GM13976 (cell line): ENCODE measurements at places on chromosomes 6 and 20.

GRCh38 chr6:156068881-156069280 lies 613.2 kb upstream of the NOX3 start:
- DNase-seq: no peak

GRCh38 chr6:22830463-22830862 lies 261.1 kb downstream of the HDGFL1 start:
- DNase-seq: no peak

- DNase-seq: no peak
Measured at GRCh38 chr6:34350137-34350933, 42.1 kb downstream of the NUDT3 start.

DNA sequence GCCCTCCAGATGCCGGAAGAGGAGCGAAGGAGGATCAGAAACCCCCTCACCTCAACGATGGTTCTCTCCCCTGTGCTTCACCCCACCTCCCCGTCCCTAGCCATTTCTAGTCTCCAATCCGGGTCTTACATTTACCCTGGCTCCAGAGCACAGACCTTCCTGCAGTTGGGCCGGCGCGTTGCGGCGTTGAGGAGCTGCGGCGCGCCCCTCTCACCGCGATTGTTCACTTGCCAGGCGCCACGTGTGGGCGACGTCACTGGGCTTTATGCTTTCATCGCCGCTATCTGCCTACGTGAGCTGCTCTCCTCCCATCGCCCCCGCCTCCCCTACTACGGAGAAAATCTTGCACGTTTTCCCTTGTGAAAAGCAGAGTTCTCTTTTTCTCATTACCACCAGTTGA lies at the start of gene CRISP2:
TSS of gene CRISP2 (minus strand) at position 198 of the 400 bp plus-strand sequence. CDS start 4,347 bp downstream, outside the sequence.
- no peak for DNase-seq

- DNase-seq: no peak
Measured at GRCh38 chr6:39849764-39850163, 57.6 kb downstream of the DAAM2 start.

DNA sequence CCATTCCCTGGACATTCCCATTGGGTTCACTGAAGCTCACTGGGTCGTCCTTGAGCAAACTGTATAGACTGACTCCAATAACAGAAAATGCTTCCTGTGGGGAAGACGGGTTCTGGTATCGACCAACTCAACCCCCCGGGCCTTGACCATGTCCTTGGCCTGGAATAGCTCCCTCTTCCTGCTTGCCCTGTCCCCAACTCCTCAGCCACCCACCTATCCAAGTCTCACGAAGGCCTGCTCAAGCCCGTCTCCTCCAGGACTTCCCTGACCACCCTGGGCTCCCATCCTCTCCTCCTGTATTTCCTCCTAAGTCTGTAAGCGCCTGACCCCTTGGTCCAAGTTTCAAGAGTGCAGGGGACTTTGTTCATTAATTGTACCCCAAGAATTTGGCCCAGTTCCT lies 2.8 kb upstream of the HMGA1 start:
- DNase-seq: no peak

GRCh38 chr6:129104560-129104959 lies 221.6 kb downstream of the LAMA2 start:
- DNase-seq: no peak

DNA sequence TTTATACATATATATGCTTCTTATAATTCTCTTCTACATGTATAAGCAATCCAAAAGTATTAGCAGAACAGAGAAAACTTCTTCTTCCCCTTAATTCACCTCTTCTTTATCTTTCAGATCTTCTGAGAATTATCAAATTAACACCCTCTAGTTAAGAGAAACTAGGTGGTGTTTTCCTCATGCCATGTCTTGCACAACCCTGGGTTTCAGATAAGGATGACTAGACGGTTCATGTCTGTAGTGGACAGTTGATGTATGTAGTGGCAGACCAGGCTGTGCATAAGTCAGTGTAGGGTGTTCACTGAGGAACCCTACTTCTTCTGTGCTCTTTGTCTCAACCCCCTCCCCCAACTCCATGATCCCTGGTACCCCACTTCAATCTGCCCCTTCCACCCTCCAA lies 187.3 kb downstream of the SAMD5 start:
- no peak for DNase-seq

DNA sequence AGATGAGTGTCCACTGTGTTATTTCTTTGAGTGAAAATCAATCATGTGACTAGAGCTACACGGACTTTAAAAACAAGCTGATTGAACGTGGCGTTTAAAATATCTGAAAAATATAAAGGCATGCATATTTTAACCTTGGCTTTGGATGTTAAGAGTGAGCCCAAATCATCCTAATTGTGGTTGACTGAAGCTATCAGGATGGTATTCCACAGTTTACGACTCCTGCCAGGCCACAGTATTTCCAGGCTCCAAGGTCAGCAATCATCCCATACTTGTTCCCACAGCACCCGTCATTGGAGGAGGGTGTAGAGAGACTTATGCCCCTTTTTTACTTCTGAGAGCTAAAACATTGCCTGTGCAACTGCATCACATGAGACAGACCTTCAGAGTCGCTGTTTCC lies 43.2 kb upstream of the TMX4 start:
- no peak for DNase-seq

DNA sequence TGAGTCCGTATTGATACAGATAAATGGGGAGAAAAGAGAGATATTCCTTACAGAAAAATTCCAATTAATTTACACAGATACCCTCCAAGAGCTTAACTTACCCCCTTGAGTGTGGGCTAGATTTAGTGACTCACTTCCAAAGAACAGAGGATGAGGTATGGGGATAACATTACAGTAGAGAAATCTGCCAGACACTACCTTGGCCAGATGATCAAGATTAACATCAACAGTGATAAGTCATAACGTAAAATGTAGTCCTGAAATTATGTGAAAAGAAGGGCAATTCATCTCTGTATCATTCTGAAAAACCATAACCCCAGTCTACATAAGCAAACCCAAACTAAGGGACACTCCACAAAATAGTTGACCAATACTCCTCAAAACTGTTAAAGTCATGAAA lies 69.3 kb downstream of the PDSS2 start:
- DNase-seq: no peak

DNA sequence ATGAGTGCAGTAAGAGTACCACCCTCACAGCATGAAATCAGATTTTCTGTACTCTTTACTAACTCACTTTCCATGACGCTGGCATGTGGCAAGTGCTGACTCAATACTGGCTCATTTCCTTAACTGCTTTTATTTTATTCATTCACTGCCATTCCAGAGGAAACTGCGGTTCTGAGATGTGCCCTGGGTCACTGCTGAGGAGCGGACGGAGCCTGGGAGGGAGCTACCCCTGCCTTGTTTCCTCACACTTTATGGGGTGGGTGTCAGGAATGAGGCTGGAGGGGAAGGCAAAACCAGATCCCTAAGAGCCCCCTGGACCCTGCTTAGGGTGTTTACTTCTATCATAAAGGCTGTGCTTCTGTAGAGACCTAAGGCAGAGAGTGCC lies 14.4 kb downstream of the NT5E start:
- DNase-seq: no peak

GRCh38 chr6:89585154-89585553 lies 53.4 kb downstream of the LYRM2 start:
- DNase-seq: no peak
